Activated T-helper 1 cell treated with Interleukin-2 at 50 U/mL for 16 hours (primary cell): ENCODE measurements at places on chromosomes 16 and 17.

- DNase-seq: no peak
These were observed 103.7 kb upstream of the ASIC2 start for GRCh38 chr17:33396818-33397217.

GRCh38 chr16:77775911-77776909 lies 12.2 kb upstream of the VAT1L start:
- DNase-seq: no peak

DNA sequence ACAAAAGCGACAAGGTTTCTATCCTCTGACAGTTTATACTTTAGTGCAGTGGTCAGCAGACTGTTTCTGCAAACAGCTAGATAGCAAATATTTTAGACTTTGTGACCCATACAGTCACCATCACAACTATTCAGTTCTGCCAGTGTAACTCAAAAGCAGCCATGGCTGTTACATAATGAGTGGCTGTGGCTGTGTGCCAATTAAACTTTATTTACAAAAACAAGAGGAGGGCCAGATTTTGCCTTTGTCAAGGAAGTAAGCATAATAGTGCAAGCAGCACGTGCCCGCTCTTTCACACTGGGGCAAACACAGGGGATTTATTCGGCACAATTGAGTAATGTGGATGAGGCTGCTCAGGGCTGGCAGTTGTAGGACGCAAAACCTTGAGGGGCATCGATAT lies 551.5 kb downstream of the MAF start:
- no peak for DNase-seq

DNA sequence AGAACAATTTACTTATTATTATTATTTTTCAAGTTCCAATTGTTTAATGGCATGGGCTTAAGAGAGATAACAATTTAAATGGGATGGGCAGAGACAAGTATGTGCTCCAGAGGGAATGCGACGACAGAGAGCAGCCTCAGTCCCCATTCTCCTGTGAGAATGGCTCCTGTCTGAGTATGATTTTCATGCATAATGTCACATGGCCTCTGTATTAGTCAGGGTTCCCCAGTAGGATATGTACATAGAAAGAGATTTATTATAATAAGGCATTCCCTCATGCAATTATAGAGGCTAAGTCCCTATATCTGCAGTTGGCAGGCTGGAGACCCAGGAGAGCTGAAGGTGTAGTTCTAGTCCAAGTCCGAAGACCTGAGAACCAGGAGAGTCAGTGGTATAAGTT lies 22.9 kb upstream of the NKD1 start:
- DNase-seq: no peak

DNA sequence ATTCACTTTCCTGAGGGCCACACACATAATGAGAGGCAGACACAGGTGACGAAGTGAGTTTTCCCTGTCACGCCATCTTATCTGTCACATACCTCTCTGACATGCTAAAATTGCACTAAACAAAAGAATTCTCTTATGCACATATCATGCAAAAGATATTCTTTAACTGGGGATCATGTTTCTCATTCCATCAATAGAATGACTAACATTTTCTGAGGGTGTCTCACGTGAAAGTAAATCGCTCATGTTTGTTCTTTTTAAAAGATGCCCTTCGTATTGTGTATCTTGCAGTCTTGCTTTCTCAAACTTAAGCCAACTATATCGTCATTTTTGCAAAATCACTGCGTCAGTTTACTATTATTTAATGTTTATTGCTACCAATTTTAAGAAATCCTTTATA lies 306.4 kb downstream of the WWOX start:
- DNase-seq: no peak

DNA sequence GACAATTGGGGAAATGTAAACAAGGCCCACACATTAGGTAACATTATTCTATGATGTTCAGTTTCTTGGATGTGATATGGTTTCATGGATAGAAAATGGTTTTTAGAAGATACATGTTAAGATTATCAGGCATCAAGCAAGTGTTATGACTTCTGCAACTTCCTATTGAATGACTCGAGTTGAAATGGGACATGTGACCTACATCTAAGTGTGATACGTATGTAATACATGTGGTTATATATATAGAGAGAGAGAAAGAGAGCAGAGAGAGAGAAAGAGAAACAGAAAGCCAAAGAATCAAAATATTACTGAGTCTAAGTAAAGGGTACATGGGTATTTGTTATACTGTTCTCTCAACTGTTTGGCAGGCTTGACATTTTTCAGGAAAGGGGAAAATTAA lies 1.7 kb downstream of the TMEM170A start:
- no peak for DNase-seq

GRCh38 chr17:75349589-75349988 lies 55.9 kb downstream of the GRB2 start:
- no peak for DNase-seq

GRCh38 chr17:70525961-70526360 lies 356.6 kb downstream of the KCNJ2 start:
- no peak for DNase-seq

GRCh38 chr17:40317345-40317873 lies 8.4 kb downstream of the RARA start:
- no peak for DNase-seq

GRCh38 chr17:4077581-4077980 lies 65.2 kb downstream of the ZZEF1 start:
- DNase-seq: no peak

DNA sequence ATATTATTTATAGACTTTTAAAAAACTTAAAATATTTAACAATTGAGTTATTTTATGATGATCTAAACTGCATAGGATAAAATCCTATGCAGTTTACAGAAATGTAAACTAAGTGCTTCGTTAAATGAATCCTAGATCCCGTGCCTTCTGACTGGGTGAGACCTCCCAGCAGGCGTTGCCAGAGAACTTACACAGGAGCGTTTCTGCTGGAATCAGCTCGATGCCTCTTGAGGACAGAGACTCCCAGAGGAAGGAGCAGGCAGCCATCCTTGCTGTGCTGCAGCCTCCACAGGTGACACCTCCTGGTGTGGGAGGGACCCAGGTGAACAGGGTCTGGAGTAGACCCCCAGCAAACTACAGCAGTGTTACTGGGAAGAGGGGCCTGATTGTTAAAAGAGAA lies 160.4 kb downstream of the WWOX start:
- no peak for DNase-seq

GRCh38 chr16:16073891-16074881 lies 124.8 kb downstream of the ABCC1 start:
- no peak for DNase-seq

DNA sequence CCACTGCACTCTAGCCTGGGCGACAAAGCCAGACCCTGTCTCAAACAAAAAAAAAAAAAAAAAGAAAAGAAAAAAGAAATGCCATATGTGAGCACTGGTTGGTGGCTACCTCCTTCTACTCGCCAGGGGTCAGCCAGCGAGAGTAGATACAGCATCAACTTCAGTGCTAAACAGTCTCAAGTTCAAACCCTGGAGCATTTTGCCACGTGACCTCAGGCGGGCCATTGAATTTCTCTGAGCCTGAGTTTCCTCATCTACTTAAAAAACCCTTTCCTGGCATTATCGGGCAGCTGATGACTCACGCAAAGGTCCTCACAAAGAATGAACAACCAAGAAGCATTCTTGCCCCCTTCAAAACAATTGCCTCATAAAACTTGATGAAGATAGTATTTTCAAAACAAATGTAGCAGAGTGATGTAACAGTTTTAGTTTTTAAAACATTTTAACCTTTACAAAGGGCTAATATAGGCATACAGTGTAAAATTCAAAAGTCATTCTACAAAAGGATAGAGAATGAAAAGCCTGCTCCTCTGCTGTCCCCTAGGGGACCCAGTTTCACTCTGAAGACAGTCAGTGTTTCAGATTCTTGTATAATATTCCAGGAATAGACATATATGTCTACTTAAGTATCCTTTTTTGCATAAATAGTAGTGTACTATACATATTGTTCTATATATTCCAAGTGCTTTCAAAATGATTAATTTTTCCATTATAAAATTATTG lies 28.4 kb downstream of the DNAH2 start:
- no peak for DNase-seq

DNA sequence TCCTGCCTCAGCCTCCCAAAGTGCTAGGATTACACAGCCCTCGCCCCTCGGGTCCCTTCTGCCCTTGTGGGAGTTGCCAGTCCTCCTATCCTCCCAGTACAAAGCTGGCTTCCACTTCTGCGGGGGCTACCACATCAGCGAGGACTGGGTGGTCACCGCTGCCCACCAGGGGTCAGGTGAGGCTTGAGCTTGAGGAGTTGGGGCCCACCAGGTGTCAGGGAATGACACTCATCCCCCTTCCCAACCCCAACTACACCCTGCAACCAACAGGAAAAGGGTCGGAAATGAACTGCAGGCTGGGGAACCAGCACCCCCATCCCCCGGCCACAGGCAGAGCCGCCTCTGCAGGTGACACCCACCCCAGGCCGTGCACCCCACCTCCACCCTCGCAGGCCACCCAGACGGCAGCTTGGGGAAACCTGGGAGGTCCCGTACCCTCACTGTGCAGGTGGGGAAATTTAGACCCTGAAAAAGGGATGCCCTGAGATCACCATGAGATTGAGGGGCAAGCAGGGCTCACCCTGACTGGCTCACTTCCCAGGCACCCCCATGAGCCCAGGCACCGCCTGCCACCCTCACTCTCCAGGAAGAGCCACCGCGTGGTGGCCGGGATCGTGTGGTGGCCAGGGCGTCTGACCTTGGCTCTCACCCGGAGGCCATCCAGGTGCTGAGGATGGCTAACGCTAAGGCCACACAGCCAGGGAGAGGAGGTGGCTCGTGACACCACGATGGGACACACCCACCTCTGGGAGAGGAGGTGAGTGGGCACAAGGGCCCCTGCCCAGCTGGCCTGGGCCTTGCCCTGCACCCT lies 8.0 kb downstream of the CTRB1 start:
- DNase-seq: no peak

GRCh38 chr17:76095943-76096342 lies 7.6 kb downstream of the EXOC7 start:
- DNase-seq: no peak

- DNase-seq: peak; percentile 42
These were observed 4.8 kb downstream of the P2RX1 start for GRCh38 chr17:3911271-3912053.

DNA sequence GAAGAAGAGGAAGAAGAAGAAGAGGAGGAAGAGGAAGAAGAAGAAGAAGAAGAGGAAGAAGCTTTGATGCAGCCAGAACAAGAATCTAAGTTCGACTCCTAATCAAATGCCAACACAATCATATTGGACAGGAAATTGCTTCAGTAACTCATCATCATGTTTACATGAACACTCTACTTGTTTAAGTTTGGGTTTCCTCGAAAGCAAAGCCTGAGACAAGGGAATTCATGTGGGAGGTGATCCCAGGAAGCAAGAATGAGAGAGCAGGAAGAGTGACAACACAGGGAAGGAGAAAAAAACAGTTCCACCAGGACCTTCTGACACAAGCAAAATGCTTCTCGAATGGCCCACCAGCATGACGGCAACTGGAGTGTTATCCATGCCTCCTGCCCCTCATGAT lies 279.0 kb downstream of the PMP22 start:
- DNase-seq: no peak

DNA sequence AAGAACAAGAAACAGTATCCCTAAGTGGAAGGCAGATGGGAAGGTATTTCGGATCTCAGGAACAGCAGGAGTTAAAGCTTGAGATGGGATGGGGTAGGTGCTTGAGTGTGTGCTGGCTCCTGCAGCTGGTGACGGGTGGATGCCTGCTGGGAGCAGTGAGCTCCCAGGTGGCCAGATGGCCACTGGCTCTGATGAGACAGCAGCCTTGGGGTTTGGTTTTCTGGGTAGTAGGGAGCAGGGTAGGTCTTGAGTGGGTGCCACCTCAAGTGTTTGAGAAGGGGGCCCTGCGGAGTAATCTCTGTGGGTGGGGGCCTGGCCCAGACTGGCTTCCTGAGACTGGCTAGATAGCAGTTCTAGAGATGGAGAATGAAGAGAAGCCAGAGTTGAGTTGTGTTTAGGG lies 10.3 kb downstream of the EPN2 start:
- no peak for DNase-seq

- DNase-seq: no peak
These were observed 6.9 kb downstream of the C17orf75 start for GRCh38 chr17:32335046-32335445.

DNA sequence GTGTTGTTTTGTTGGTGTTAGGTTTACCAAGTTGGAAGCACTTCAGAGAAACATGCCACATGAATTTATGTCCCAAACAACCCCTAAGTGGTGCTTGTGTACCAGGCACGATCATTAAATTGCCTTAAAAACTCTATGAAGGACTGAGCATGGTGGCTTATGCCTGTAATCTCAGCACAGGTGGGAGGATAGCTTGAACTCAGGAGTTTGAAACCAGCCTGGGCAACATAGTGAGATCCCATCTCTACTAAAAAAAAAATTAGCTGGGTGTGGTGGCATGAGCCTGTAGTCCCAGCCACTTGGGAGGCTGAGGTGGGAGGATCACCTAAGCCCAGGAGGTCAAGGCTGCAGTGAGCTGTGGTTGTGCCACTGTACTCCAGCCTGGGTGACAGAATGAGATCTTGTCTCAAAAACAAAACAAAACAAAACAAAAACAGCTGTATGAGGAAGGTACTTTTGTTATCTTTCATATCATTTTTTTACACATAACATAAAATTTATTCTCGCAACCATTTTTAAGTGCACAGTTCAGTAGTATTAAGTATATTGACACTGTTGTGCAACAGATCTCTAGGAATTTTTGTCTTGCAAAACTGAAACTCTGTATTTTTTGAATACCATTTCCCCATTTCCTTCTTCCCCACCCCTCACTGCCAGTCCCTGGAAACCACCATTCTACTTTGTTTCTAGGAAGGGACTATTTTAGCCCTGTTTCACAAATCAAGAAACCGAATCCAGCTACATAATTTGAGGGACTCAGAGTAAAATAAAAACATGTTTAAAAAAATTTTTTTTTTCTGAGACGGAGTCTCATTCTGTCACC lies 14.3 kb upstream of the RBBP6 start:
- no peak for DNase-seq

GRCh38 chr17:18921912-18922451 lies 30.0 kb upstream of the SLC5A10 start:
- no peak for DNase-seq

GRCh38 chr16:22192261-22193062 lies 13.6 kb upstream of the EEF2K start:
- peak; percentile 61 for DNase-seq
